ENCODE measurements at places on chromosomes 7 and 10.

GRCh38 chr7:492714-493065 lies 27.0 kb downstream of the PDGFA start:
- DNase-seq, result no peak

- no peak for DNase-seq
Measured at GRCh38 chr7:55207436-55208125, 157.6 kb upstream of the LANCL2 start.

- no peak for DNase-seq
Measured at GRCh38 chr10:13649844-13650520, 63.2 kb downstream of the PRPF18 start.

- DNase-seq, result no peak
Measured at GRCh38 chr10:15112657-15113056, 15.5 kb downstream of the RPP38 start.

GRCh38 chr7:24724451-24725190 lies 32.6 kb downstream of the GSDME start:
- DNase-seq, result no peak

GRCh38 chr10:46538717-46539426 lies 17.6 kb downstream of the GPRIN2 start:
- no peak for DNase-seq

- DNase-seq, result no peak
Measured at GRCh38 chr10:127972751-127973357, 66.0 kb downstream of the PTPRE start.

DNA sequence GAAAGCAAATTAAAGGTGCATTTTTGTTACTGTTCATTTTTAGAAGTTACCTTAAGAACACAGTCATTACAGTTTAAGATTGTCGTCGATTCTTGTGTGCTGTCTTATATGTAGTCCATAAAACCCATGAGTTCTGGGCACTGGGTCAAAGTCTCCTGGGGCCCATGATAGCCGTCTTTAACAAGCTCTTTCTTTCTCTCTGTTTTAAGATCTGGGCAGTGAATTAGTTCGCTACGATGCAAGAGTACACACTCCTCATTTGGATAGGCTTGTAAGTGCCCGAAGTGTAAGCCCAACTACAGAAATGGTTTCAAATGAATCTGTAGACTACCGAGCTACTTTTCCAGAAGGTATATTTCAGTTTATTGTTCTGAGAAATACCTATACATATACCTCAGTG lies 90.7 kb upstream of the CAPZA2 start:
- DNase-seq, result no peak

- no peak for DNase-seq
Measured at GRCh38 chr10:6535156-6535764, 44.8 kb downstream of the PRKCQ start.

GRCh38 chr10:15744217-15744865 lies 24.6 kb upstream of the ITGA8 start:
- DNase-seq, result no peak

DNA sequence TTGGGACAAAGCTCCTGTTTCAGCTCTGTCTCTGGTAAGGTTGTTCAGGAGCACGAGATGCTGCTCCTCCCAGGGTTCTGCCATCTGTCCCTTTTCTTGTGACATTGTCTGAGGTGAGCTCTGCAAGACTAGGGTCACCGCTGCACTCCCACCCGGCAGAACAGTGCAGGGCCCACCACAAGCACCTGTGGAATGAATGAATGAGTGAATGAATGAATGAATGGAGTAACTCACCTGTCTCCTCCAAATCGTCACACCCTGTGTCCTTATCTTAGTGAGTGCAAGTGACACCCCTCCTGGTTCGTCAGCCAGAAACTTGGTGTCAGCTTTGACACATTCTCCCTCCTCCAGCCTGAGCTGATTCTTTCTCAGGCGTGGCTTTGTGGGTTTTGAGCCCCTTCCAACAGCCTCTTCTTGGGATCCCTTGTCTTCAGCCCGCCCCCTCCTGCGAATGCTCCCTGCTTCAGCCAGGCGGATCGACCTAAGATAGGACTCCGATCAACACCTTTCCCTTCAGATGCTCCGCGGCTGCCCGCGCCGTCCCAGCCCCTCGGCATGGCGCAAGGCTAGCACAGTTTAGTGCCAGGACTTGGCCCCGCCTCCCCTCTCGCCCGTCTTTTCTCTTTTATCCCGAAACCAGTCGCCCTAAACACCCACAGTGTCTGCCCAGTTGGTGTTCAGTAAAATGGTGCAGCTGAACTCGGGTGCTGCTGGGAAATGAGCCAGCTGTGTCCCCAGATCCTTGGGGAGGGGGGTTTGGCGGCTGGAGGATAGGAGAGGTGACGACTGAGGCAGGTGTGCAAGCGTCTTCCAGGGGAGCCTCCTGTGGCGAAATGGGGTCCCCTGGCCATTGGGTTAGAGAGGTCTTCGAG lies 89.3 kb downstream of the BEND7 start:
- no peak for DNase-seq

GRCh38 chr10:1297566-1298301 lies 241.5 kb downstream of the WDR37 start:
- no peak for DNase-seq

- no peak for DNase-seq
Measured at GRCh38 chr7:131057794-131058070, 269.9 kb upstream of the MKLN1 start.

DNA sequence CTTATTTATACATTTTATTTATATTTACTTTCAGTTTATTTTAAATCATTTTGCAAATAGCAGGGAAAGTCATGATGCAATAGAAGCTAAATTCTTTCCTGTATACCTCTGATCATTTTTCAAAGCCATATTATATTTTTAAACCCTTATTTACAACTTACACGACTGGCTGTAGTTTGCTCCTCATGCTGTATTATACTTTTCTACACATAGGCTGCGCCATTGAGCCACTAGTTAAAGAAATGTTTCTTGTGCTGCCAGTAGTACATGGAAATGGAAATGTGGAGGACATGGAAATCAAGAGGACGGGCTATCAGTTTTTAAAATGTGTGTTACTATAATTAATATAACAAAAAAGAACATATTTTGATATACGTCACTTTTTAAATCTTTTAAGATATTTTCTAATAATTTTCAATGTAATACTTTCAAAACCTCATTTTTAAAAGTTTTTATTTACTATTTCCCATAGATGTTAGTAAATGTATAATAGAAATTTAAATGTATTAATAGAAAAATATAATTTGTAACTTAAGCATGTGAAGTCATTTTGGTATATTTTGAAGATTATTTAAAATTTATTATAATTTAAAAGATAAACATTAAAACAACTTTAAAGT lies 118.5 kb downstream of the VTI1A start:
- DNase-seq, result no peak

- DNase-seq, result no peak
Measured at GRCh38 chr10:72219235-72219814, 3.2 kb upstream of the ASCC1 start.

DNA sequence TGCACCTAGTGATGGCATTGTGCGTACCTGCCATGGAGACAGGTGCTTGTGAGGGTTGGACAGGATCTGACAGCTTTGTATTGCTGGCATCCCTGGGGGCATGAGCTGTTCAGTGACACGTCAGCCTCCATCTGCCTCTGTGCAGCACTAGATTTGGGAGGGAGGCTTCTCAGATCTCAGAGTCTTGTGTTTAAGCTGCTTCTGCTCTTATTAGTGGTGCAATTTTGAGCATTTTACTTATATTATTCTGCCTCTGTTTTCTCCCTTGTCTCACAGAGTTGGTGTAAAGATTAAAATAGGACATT lies 5.1 kb downstream of the ARHGAP22 start:
- no peak for DNase-seq

- DNase-seq, result no peak
Measured at GRCh38 chr10:6593241-6593671, 13.2 kb upstream of the PRKCQ start.

DNA sequence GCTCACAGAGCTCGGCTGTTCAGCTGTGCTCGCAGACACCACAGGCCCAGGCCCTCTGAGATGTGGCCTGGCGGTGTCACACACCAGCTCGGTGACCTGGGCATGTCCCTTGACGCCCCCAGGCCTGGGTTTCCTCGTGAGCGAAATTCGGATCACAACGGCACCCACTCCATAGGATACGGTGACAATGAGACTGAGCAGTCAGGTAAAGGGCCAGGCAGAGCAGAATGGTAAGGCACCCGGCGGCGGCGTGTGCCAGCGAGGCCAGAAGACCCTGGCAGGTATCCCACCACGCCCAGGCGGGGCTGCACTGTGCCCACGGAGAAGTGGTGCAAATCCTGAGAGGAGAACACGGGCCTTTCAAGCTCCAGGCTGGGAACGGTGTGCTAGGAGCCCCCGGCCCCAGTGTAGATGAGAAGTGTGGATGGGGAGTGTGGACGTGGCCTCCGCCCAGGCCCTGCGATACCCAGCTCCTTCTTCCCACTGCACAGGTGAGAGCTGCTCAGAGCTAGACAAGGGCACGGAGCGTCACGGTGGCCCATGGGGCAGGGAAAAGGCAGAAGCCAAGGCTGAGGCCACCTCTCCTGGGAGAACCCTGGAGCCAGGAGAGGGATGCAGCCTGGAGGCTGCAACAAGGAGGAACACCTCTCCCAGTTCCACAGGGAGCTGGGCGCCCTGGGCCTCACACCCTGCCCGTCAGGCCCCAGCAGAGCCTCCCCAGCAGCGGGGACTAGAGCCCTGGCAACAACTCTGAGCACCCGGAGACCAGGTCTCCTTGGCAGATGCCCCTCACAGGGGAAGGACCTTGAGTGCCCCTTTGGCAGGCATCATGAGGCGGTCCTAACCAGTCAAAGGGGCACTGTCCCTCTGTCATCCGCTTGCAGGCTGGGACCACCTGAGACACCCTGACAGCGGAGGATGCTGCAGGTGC lies 219.1 kb downstream of the MAD1L1 start:
- DNase-seq, result no peak

DNA sequence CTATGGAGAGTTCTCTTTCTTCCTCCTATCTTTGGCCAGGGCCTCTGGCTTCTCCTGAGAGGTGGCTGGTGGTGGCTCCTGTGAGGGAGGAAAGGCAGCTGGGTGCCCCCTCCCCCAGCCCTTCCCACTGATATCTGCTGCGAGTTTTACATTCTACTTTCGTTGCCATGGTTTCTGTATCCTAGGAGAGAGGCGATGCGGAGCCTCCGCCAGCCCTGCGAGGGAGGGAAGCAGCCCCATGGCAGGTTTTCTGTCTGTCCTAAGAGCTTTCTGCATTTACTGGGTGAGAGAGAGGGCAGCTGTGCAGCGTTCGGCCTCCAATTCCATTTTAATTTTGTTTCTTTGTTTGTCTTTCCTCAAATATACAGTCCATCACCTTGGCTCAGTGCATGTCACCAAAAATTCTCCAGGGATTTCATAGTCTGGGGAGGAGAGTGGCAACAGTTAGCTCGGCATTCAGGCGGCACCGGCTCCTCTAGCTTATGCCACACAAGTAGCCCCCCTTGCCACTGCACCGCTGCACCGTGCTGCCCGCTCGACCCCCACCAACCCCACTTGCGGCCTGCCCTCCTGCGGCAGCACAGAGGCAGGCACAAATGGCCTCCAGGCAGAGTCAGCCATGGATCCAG lies 20.4 kb downstream of the DNAJB12 start:
- no peak for DNase-seq

- DNase-seq, result no peak
Measured at GRCh38 chr7:55203300-55203699, 161.8 kb upstream of the LANCL2 start.

Measured in stimulated activated CD8-positive, alpha-beta memory T cell treated with anti-CD3 and anti-CD28 coated beads, Interleukin-4, amount 100 ng/mL, for 4 hours (primary cell).